ENCODE measurements at places on chromosomes 1 and 21.
A peak's percentile ranks its signal among the peaks of the same experiment; 100 is the strongest.

GRCh38 chr21:15731243-15731613 lies 1.4 kb downstream of the USP25 start:
- peak; percentile 28 for DNase-seq

- DNase-seq = no peak
Observed at GRCh38 chr1:89971600-89971999, 23.3 kb upstream of the ZNF326 start.

- no peak for DNase-seq
Observed at GRCh38 chr1:230850547-230850946, 17.8 kb downstream of the C1orf198 start.

GRCh38 chr1:112713466-112714312 lies 1.4 kb downstream of the PPM1J start:
- peak; percentile 69 for DNase-seq

GRCh38 chr21:14734191-14734590 lies 188.1 kb upstream of the SAMSN1 start:
- peak; percentile 68 for DNase-seq

DNA sequence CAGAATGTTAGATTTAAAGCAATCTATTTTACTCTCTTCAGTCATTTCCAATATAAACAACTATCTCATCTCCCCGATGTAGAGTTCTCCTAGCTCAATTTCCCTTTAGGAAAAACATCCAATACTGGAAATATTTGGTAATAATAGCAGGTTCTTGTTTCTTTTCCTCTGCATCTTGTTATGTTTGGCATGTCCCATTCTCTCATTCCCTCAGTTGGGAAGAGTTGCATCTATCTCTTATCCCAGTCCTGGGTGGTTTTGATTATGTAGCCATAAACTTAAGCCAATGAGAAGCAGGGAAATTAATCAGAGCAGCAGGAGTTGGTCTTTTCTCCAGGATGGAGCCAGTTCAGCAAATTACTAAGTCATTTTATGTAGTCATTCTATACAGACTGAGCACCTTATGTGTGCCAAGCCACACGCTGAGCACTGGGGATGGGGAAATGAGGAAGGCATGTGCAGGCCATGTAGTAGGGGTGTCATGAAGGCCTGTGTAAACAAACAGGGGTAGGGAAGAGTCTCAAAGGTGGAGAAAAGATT lies 418.2 kb upstream of the NFIA start:
- no peak for DNase-seq

DNA sequence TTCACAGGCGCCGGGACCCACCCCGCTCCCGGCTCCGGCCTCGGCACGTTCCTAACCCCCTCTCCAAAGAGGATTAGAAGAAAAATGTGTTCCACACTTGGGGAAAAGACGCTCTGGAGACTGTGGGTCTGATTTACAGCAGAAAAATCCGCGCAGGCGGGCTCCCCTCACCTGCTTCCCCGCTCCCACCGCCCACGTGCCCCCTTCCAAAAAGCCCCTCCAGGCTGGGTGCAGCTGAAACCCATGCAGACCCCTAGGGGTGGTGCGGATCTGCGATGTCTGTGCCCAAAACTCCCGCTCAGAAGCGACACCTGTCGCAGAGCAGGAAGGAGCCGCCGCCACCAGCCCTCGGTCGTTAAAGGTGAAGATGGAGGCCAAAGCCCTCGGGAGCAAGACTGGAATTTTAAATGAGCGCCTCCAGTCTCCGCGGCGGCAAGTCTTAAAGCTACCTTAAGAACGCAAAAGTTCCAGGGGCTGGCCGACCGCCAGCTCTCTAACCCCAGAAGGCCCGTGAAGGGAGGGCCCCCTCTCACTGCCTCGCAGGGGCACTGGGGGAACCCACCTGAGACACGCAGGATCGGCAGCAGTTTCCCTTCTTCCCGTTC lies 688 bp upstream of the CHD5 start:
- no peak for DNase-seq

DNA sequence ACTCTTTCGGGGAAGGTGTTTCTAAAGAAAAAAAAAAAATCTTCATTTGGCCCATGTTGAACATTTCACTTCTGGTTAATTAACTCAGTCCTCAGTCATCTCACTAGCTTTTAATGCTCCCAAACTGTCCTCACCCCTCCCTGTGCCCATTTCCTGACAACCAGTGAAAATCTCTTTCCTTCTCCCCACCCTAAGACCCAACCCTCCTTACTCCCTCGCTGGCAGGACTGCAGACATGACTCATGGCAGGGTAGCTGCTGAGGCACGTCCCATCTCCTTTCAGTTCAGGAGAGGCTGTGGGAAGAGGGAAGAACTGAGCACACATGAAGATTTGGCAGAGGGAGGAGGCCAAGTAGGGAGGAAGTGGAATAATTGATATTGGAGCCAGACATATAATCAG lies 12.6 kb downstream of the PKP1 start:
- no peak for DNase-seq

GRCh38 chr1:11796036-11796828 lies 9.5 kb downstream of the MTHFR start:
- DNase-seq = peak; percentile 27

DNA sequence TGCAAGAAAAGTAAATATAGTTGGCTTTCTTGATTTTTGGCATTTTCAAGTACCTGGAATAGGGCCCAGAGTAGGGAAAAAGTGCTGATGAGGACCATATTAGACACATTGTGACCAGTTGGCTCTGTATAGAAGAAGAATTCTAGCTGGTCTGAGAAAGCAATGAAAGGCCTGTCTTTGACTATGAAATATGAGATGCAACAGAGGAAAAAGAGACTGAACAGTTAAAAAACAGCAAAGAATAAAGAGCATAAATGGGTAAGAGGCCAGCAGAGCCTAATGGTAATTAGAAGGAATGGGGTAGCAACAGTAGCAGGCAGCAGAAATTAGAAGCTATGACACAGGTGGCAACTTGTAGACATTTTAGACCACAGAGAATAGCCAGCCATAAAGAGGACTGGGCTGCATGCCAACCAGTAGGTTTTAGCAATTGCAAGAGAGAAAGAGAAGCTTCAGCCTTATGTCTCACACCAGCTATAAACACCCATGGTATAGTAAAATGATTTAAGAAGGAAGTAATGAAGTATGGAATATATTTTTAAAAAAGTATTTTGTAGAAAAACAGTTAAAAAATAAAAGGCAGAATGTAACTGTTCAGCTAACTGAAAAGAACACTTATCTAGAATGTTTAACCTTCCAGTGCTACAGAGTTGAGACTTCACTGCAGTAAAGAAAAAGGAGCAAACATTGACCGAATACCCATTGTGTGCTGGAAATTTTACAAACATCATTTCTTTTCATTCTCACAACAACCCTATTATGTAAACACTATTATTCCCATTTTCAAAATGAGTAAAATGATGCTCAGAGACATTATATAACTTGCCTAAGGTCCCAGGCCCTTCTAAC lies 114.1 kb downstream of the LHX4 start:
- peak; percentile 12 for DNase-seq

DNA sequence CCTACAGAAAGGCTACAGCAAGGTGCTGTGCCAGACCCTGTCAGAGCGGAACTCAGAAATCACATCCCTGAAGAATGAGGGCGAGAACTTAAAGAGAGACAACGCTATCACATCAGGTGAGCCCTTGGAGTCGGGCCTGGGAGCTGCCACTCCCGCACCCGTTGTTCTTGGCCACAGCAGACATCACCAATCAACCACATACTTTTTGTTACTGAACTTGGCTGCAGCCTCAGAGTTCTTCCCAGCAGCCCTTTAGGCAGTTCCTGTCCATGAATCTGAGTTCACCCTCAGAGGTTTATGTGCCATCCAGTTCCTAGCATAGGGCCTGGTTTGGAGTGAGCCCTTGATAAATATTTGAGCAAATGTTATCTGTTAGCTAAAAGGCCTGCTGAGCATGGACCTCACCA lies 61.6 kb downstream of the FHAD1 start:
- DNase-seq = no peak

DNA sequence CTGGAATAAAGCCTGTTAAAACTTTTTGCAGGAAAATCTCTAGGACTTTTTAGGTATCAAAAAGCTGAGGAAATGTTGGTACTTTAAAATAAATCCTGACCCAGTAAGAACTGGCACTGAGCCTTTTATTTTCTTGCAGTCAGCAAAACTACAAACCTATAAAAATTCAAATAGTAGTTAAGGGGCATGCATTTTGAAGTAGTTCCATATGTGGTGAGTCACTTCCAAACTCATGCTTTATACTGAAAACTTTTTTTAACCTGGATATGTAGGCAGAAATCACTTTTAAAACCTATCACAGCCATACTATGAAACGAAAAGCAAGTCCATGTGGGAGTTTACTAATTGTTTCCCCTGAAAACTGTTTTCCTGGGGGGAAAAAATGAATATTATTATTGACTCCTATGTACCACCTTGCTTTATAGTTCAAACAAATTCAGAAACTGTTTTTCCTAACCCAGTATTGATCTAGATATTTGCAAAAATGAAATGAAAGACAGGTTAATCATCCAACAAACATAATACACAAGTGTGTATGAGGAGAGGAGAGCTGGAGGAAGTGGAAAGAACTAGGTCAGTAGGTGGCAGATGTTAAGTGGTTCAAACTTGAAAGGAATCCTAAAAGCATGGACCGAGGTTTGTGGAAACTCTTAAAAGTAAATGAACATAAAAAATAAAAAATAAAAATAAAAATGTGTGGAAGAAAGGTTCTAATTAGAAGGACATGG lies 30.5 kb downstream of the NRIP1 start:
- no peak for DNase-seq

- DNase-seq = no peak
Observed at GRCh38 chr1:229448845-229449244, 15.0 kb upstream of the ACTA1 start.

Data from inflammatory macrophage treated with lipopolysaccharide for 4 hours (primary cell).